Pancreas (tissue), 10 donors: ENCODE measurements at places on chromosomes 5 and 9. TPM values are rescaled to one million over a fixed set of nuclear protein-coding genes. Genes with fewer than 3 reads are reported as not detected.
A peak's percentile ranks its signal among the peaks of the same experiment; 100 is the strongest.

GRCh38 chr5:129664336-129664937 is 83.5 kb upstream of the MINAR2 start:
- H3K27me3 ChIP-seq = no peaks in the 10 kb centered on the region
- H3K4me3 ChIP-seq = no peak overlapping the region
- DNase-seq = peak; percentile 43
- H3K4me1 ChIP-seq = no peaks in the 10 kb centered on the region

GRCh38 chr5:121638126-121638525 is 213.6 kb upstream of the FTMT start:
- H3K4me3 ChIP-seq = no peak overlapping the region
- no peak overlapping the region for H3K27ac ChIP-seq
- DNase-seq = no peak
- no peaks in the 10 kb centered on the region for H3K4me1 ChIP-seq
- no peaks in the 10 kb centered on the region for H3K27me3 ChIP-seq

- no peaks in the 10 kb centered on the region for H3K4me1 ChIP-seq
- H3K27ac ChIP-seq = no peak overlapping the region
- no peaks in the 10 kb centered on the region for H3K36me3 ChIP-seq
- no peak for DNase-seq
- no peaks in the 10 kb centered on the region for H3K27me3 ChIP-seq
These were observed 480.0 kb upstream of the PAPPA start for GRCh38 chr9:115673599-115673998.

SHOC1 gene
- 0.09 TPM for total RNA-seq

FCN2 gene
- total RNA-seq = not detected
